Ovary (tissue), 10 donors: ENCODE measurements at places on chromosomes 12 and 14. TPM values are rescaled to one million over a fixed set of nuclear protein-coding genes. Genes with fewer than 3 reads are reported as not detected.

DCAF4 gene
- 25.8 TPM for total RNA-seq

KDM2B gene
- 27.8 TPM for total RNA-seq

TAS2R46 gene
- 0.68 TPM for total RNA-seq

TAS2R31 gene
- total RNA-seq, result 2.4 TPM

SLC38A4 gene
- 0.23 TPM for total RNA-seq

DNA sequence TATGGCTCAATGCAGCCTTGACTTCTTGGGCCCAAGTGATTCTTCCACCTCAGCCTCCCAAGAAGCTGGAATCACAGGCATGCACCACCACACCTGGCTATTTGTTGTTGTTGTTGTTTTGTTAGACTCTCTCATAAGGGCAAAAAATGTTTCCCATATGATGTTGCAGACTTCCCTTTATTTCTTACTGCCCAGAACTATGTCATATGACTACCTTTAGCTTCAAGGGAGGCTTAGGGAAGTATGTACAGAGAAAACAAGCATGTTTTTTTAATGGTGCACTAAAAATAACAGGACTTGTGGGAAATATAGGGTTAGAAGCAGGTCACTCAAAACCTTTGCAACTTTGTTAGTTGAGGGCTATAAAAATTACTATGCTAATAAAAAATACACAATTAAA, 4.3 kb upstream of the GPR19 start:
- DNase-seq, result no peak

DNA sequence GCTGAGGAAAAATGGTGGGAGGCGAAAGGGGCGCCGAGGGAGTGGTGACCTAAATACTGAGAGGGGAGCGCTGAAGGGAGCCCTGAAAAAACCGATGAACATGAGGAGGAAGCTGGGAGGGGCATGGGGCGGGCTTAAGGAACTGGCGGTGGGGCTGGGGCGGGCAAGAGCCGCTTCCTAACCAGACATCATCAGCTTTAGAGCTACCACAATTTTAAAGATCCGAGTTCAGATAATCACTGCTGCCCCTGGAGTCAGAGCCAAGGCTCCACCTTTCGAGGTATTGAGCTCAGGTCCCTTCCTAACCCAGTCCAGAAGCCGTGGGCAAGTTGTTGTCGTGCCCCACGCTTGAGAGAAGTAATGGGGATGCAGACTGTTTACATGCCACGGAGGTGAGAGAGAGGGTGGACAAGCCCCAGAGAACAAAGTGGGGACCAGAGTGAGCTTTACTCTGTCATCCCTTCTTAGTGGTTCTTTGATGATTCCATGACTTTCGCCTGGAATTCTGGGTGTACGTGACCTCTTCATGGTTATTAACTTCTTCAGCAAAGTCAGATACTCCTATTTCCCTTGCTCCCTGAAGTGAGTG, 393 bp downstream of the ORMDL2 start:
- DNase-seq, result no peak

DNA sequence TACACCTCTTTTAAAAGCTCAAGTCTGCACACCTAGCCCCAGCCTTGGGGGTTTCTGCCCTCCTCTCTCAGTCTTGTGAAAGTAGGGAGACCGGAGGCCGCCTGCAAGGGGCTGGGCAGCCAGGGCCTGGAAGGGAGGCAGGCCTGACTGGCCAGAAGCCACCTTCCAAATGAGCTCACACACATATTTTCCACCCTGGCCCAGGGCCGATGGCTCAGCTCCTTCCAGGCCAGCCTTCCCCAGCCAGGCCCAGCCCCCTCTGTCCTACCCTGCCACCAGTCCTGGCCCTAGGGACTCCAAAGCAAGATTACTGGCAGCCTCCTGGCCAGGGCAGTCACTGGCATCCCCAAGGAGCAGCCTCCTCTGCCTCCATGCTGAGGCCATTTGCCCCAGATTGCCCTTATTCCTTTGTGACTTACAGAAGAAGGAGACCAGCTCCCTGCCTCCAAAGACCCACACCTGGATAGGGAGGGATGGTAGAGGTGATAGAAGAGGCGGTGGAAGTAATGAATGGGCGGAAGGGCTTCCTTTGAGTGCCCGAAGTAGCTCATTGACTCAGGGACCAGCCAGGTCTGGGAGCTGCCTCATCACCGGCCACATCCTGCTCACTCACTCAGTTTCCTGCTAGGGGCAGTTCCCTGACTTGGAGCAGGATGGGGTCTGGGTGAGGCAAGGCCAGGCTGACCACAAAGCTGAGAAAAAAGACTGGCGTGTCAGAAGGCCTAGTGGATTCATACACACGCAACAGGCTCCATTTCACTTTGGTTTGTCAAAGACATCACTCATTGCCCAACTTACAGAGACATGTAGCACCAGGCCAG, 14.8 kb downstream of the MMP14 start:
- DNase-seq, result peak; percentile 94

- no peak for DNase-seq
Observed at GRCh38 chr12:106211973-106212372, 35.8 kb downstream of the CKAP4 start.

DNA sequence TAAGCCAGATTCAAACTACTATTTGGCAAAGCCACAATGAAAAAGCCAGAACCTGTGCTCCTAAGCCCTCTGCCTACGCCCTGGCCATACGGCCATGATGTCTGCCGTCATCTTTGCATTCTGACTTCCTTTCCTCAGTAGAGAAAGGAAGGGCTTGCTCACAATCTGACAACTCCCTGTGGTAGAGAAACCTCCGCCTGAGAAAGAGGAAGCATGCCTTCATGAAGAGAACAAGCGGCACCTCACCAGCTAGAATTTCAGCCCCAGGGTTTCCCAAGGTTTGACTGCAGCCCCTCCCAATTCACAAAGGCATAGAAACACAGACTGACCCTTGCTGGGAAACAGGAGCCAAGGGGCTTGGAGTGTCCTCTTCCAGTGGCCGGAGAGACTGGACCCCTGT, 25.7 kb downstream of the TEP1 start:
- DNase-seq, result no peak

- peak; percentile 26 for DNase-seq
Observed at GRCh38 chr14:92685784-92686355, 62.6 kb downstream of the LGMN start.

DNA sequence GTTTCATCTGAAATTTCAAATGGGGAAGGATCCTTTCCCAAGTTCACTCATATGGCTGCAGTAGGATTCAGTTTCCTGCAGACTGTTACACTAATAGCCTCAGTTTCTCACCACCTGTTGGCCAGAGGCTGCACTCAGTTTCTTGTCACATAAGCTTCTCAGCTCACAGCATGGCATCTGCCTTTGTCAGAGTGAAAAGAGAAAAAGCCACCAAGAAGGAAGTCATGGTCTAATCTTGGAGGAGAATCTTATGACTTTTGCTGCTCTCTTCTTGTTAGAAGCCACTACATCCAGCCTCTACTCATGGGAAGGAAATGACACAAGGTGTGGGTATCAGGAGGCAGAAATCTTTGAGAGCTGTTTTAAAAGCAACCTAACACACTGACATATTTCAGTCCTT, 39.4 kb upstream of the BTG1 start:
- no peak for DNase-seq

GRCh38 chr12:57142121-57142520, 5.3 kb downstream of the LRP1-AS start:
- DNase-seq, result peak; percentile 66

DNA sequence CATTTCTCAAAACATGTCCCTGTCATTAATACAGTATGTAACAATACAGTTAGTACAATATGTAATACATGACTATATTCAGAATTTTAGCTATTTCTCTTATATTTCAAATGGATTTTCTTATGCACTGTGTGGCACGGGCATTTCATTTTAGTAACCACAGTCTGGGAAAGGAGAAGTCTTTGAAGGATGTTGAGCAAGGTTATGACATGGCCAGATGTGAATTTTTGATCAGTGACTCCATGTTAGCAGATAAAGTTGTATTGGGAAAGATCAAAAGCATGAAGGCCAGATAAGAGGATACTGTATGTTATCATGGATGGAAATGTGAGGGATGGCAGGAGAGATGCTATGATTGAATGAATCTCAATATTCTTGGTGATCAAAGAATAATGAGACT, 285.2 kb downstream of the NAV3 start:
- no peak for DNase-seq

DNA sequence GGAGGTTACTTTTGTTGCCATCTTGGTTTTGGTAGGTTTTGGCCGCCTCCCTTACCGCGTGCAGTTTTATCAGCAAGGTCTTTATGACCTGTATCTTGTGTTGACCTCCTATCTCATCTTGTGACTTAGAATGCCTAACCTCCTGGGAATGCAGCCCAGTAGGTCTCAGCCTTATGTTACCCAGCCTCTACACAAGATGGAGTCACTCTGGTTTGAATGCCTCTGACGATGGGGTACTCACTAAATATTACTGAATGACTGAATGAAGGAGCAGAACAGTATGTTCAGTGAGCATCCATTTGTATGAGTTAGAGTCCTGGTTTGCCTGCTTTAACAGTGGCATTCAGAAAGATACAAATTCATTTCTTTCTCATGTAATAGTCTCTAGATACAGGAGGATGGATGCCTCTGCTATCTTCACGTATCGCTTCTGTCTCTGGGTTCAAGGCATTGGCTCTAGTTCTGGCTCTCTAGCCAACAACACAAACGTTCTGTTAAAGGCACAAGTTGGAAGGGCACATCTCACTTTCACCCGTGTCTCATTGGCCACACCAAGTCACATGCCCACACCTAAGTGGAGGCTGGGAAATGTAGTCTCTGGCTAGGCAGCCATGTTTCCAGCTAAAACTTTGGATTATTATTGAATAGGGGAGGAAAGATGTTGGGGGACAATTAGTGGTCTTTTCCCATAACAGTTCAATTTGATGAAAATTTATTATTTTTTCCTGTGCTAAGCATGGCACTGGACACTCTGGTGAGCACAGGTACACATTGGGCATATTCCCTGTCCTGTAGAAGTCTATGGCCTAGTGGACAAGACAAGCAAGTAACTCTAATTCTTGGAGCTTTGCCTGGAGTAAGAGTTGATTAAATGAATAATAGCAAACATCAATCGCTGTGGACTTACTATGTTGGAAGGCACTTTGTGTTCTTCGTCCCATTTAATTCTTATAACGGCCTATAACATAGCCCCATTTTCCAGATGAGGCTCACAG, 75.2 kb upstream of the RPH3A start:
- DNase-seq, result no peak

- DNase-seq, result no peak
Observed at GRCh38 chr14:101075025-101075800, 171.7 kb upstream of the RTL1 start.

GRCh38 chr14:97100306-97100705, 303.1 kb downstream of the VRK1 start:
- no peak for DNase-seq
